Kidney epithelial cell (primary cell): ENCODE measurements at places on chromosomes 2 and 18.

- DNase-seq = no peak
These were observed 143.8 kb downstream of the GALNT14 start for GRCh38 chr2:30994227-30995056.

DNA sequence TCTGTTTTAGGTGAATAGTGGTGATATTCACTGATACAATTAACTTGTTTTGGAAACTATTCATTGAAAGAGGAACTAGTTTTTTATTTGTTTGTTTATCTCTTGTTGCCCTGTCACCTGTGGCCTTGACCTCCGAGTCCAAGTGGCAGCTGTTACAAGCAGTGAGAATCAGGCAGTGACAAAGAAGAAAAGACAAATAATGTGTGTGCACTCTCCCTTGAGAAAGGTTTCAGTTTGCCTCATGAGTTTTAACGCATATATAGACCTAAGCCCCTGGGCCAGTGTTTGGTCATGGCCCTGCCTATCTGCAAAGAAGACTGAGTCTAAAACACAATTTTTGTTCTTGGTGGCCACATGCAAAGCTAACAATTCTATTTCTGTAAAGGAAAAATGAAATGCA lies 15.3 kb downstream of the KYNU start:
- no peak for DNase-seq

DNA sequence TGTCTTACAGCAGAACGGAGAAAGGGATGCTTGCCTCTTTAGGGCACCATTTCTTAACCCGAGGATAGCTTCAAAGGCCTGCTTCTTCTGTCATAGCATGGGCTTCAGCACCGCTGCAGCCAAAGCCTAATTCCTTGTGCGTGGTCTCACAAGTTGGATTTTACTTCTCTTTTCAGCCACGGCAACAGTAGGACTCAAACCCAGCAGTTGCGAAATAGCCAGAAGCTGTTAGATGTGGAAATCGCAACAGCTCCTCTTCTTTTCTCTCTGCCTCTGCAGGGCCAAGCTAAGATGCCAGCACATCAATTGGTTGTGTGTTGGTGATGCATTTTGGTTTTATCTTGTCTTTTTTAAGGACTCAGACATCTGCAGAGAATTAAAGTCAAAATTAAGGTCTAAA lies 3.1 kb downstream of the NRXN1 start:
- DNase-seq = no peak

DNA sequence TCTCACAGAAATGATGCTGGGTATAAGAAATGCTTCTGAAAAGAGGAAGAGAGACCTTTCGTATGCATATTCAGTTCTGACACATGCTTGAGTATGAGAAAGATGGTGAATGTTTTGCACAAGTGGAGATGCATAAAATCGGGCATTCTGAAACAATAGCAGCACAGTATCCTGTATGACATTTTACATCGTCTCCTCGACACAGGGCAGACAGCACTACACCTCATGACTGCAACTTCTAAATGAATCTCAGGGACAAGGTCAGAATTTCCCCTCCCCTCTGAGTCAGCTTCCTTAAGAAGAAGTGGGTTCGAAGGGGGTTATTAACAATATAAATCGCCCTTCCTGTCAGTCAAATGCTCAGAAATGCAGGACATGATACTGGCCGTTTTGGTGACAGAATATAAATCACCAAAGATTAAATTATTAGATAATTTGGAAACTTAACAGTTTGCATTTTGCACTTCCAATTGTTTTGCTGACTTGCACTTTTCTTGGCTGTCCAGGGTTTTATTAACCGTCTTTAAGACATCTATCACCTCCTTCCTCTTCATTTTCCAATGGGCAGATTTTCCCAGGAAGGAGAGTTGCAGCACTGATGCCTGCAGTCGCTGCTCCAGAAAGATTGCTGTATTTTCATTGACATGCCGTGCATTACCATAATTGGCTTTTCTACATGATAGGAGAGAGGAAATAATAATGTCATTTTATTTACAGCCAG lies 57.2 kb downstream of the TSHZ1 start:
- no peak for DNase-seq

- no peak for DNase-seq
These were observed 178.5 kb downstream of the L3MBTL4 start for GRCh38 chr18:6236258-6236657.

DNA sequence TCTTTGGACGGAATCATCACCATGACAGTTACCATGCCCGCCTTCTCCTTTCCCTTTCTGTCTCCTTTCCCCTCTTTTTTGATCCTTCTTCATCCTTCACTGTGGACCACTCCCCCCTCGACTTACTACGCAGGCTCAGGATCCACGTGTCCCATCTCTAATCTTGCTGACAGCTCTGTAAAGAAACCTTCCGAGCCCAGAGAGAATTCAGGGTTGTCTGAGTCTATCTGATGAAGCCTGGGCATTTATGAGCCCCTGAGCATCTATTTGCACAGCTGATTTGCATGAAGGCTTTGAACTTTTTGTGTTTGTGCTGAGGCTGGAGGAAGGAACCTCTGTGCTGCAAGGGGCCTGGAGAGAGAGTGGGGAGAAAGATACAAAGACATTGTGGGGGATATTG lies 50.7 kb downstream of the CIB4 start:
- DNase-seq = no peak

- DNase-seq = no peak
These were observed 94.3 kb downstream of the ZFP36L2 start for GRCh38 chr2:43131890-43132682.

DNA sequence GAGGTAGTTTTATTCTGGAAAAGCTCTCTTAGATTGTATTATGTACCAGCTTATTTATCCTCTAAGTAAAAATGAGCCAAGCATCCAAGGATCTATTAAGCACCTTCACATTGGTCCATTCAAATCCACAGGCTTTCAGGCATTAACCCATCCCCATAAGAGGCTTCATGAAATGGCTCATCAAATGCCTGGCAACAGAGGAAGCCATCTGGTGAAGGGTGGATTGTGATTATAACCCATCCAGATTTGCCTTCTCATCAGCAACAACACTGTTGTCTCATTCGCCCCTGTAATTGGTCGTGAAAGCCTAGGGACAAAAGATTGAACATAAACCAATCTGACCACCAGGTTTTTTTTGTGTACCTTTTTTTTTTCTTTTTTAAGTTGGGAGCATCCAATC lies 134.3 kb upstream of the TACR1 start:
- no peak for DNase-seq

DNA sequence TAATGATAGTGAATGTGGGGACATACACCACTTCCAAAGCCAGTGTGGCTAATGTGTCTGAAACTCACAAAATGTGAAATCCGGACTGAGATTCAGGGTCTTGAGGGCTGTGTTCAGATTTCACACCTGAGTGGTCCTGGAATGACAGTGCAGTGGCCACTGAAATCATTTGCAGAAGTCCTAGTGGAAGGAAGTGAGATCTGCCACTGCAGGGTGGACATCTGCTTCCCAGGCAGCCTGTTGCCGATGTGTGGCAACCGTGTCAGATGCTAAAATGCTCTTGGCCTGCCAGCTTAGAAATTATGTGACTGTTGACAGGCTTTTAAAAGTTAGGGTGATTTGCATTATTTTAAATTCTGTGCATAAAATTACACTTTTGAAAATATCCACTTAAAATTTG lies 77.8 kb upstream of the TMEM200C start:
- DNase-seq = no peak

DNA sequence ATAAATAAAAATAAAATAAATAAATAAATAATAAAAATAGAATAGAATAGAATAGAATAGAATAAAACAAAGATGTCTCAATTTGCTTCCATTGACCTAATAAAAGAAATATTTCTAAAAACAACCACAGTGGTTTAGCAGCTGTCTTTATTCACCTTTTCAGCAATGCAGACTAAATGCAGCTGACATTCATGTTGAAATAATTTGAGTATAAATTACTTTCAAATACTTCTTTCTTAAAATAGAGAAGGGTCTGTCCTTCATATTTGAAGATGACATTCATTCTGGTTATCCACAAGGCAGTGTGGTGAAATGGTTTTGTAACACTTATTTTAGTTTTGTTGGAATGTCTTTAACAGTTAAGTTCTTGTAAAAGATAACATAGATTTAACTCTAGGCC lies 469.4 kb downstream of the IRS1 start:
- no peak for DNase-seq
